ENCODE measurements at places on chromosomes 4 and X.

GRCh38 chr4:108492816-108493595 lies 127.4 kb upstream of the RPL34 start:
- no peak for DNase-seq

GRCh38 chrX:2463973-2464676 lies 36.7 kb downstream of the DHRSX start:
- no peak for DNase-seq

- DNase-seq = no peak
Observed at GRCh38 chr4:188016754-188017153, 21.2 kb downstream of the ZFP42 start.

- DNase-seq = no peak
Observed at GRCh38 chr4:5503336-5503936, 204.9 kb downstream of the EVC2 start.

- DNase-seq = no peak
Observed at GRCh38 chr4:175070444-175070843, 152.3 kb downstream of the ADAM29 start.

DNA sequence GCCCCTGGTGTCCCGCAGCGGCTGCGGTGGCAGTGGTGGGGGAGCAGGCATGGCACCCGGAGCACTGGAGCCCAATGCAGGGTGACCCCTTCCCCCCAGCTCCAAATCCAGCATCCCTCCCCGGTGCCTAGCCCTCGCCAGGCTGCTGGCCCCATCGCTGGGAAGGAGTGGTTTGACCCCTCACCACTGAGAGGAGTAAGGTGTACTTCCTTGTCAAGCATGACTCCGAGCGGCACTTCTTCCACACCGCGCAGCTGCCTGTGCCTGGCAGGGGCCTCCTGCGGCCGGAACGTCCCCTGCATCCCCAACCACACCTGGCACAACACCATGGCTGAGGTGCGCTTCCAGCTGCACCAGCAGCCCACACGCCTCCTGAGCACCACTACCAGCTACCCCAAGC lies 27.0 kb downstream of the LRPAP1 start:
- DNase-seq = no peak

- DNase-seq = no peak
Observed at GRCh38 chr4:148059617-148060180, 327.8 kb downstream of the ARHGAP10 start.

- DNase-seq = no peak
Observed at GRCh38 chr4:188147176-188147575, 7.9 kb downstream of the TRIML1 start.

DNA sequence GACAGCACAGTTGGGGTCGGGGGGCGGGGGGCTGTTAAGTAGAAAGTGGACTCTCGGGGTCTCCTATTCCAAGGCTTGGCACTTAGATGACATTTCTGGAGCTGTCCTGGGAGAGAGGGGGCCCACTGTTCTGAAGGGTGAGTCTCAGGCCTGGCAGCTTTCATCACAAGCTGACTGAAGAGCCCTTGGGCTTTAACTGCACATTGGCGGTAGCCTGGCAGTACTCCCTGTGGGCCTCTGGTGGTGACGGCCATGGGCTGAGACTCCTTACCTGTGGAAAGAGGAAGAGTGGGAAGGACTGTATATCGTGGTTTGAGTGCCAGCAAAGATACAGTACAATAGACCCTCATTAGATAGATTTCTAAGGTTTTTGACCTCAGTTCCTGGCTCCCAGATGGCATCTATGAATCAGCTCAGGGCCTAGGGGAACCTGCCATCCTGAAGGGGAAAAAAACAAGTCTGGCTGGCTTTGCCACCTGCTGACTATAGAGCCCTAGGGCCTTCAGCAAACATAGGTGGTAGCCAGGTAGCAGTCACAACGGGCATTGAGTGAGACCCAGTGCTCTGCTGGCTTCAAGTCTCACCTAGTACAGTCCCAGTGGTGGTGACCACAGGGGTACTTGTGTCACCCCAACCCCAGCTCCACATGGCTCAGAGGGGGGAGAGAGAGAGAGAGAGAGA lies 87.9 kb downstream of the ANKRD17 start:
- no peak for DNase-seq

DNA sequence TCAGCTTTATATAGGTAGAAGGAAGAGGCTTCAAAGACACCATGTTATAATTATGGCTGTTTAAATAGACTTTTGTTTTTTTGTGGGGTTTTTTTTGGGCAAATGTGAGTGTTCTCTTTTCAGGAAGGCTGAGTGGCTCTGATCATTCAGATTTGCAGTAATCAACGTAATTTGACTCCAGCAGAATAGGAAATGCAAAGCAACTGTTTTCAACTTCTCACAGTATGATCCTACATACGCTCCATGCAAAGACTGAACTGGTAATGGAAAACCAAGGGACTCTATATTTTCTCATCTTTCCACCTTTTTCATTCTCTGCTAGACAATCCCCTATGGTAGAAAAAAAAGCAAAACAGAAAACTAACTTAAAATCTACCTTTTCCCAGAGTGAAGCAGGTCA lies 10.8 kb downstream of the ADH1B start:
- DNase-seq = no peak

DNA sequence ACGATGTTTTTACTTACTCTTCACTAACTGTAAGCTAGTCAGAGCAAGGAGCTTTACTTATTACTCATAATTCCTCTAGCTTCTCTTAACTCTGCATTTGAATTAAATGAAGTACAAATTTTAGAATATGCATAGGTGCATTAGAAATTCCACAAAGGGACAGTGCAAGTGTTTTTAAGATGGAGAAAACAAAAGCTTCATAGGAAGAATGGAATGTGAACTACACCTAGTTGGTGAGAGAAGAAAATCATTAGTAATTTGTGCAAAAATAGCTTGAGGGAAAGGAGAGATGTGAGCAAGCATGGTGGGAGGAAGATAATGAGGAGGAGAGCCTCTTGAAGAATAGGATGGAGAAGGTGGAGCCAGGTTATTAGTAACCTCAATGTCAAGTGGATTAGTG lies 77.5 kb upstream of the SMARCA5 start:
- DNase-seq = no peak

DNA sequence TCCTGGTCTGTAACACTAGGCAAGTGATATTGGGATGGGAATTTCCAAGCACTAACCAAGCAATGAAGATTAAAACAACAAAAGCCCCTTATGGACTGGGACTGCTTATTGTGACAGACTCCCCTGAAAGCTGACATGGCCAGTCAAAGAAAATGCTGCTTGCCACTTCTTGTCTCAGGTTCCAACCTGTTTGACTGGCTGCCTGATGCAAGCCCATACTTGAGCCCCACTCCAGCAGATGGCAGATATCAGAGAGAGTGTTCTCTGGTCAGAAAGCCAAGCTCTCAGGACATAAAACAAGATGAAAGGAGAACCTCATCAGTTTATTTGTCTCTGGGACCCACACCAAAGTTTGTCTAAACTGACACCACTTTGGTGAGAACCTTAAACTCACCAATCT lies 15.5 kb upstream of the IGBP1 start:
- DNase-seq = no peak

DNA sequence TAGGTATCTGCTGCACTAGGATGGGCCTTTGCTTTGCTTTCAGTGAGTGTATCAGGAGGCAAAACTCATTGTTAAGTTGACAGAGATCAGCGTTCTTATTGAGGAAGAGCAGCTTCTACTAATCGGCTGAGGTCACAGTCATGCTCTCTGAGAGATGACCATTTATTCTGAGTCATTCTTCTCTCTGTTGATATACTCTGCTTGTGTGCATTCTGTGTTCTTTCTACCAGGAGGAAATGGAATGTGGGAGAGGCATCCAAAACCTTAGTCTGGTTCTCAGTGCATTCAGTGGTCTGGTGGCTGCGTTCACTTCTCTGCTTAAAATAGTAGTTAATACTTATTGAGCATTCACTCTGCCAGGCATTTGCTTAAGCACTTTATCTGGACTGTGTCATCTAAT lies 66.2 kb downstream of the RRAGB start:
- no peak for DNase-seq

- DNase-seq = no peak
Observed at GRCh38 chr4:184250795-184251669, 33.4 kb upstream of the ENPP6 start.

DNA sequence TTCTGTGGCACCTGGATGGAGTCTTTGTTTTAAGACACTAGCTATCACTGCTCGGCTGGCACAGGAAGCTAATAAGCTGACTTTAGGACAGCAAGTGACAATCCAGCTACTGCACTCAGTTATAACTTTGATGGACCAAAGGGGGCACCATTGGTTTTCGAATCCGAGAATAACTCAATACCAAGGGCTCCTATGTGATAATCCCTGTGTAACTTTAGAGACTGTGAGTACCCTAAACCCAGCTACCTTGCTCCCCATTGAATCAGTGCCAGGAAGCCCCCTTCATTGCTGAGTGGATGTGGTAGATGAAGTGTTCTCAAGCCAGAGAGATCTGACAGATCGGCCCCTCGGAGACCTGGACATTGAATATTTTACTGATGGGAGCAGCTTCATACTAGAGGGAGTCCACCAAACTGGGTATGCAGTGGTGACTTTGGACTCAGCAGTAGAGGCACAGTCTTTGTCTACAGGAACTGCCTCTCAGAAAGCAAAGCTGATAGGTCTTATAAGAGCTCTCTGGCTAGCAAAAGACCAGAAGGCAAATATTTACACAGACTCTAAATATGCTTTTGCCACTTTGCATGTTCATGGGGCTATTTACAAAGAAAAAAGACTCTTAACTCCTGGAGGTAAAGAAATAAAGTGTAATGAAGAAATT lies 35.5 kb upstream of the UGT2B7 start:
- DNase-seq = no peak

DNA sequence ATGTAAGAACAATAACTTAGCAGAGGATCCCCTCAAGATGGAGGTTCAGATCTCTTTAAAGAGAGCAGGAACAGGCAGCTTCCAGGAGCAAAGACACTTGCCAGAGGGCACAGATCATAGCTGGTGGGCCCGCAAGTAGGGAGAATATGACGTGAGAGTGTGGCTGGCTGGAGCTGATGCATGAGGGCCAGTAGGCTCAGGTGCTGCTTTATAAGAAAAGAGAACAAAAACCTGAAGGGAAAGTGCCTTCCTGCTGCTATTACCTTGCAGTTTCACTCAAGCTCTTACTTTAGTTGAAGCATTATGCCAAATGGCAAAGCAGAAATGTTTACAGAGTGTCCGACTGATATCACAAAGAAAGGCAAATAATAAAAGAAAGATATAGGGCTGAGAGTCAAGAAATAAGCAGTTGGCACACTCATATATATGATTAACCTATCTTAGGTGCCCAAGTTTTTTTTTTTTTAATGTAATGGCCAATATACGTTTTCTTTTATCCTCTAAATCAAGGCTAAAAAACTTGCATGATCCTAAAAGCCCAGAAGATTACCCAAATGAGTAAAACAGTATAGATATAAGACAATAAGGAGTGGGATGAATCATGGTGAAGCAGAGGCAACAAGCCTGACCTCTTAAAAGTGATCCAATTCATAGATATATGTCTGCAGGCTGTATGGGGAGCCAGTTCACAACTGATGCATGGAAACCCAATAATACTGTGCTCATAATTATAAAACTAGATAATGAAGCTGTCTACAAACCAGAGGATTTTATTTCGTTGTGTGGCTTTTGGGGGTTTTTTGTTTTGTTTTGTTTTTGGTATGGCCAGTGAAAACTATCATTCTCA lies 12.6 kb downstream of the NR0B1 start:
- no peak for DNase-seq

DNA sequence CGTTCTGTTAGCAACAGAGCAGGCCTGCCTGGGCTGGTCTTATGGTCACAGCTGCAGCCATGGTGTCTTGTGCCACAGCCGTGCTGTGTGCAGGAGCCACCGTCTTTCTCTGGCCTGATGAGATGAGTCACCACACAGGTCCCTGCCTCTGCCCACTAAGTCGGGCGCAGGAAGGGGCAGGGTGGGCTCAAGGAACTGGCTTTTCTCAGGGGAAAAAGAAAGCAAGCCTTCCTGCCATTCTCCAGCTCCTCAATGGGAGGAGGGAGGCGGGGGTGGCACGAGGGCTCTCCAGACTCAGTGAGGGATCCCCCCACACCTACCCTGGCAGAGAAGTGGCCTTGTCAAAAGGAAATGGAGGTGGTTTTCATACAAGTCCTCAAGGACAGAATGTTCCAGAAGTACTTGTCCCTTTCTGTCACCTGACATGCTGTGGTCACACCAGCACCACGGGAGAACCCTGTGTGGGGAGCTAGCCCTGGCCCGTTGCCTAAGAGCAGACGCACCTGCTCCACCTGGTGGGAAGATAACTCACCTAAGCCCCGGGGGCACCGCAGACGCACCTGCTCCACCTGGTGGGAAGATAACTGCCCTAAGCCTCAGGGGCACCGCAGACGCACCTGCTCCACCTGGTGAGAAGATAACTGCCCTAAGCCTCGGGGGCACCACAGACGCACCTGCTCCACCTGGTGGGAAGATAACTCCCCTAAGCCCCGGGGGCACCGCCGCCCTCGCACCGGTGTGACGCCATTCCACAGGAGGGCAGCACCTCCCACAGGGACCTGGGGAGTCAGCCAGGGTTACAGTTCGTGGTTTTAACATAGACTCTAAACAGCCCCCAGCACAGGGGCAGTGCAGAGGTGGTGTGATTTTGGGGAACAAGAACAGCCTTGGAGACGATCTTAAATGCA lies 18.5 kb downstream of the UVSSA start:
- no peak for DNase-seq
